ENCODE measurements at places on chromosomes 13 and 19. TPM values are rescaled to one million over a fixed set of nuclear protein-coding genes. Genes with fewer than 3 reads are reported as not detected.

The EXOC3L2 gene
- not detected for total RNA-seq

The TSSK6 gene
- 0.69 TPM for total RNA-seq

The CEACAM3 gene
- not detected for total RNA-seq

The IL11 gene
- total RNA-seq = 0.15 TPM

The KASH5 gene
- not detected for total RNA-seq

The CRTC1 gene
- 4.0 TPM for total RNA-seq

The ZNF69 gene
- total RNA-seq = 3.8 TPM
